CD8-positive, alpha-beta memory T cell (primary cell): ENCODE measurements at places on chromosomes 12 and 14. TPM values are rescaled to one million over a fixed set of nuclear protein-coding genes. Genes with fewer than 3 reads are reported as not detected.

SLC10A1 gene
- not detected for polyA plus RNA-seq

SPATS2 gene
- 7.6 TPM for polyA plus RNA-seq

FSCB gene
- not detected for polyA plus RNA-seq

ANG gene
- 1.4 TPM for polyA plus RNA-seq

BRAP gene
- 27.5 TPM for polyA plus RNA-seq

OR6C70 gene
- polyA plus RNA-seq: not detected

DNA sequence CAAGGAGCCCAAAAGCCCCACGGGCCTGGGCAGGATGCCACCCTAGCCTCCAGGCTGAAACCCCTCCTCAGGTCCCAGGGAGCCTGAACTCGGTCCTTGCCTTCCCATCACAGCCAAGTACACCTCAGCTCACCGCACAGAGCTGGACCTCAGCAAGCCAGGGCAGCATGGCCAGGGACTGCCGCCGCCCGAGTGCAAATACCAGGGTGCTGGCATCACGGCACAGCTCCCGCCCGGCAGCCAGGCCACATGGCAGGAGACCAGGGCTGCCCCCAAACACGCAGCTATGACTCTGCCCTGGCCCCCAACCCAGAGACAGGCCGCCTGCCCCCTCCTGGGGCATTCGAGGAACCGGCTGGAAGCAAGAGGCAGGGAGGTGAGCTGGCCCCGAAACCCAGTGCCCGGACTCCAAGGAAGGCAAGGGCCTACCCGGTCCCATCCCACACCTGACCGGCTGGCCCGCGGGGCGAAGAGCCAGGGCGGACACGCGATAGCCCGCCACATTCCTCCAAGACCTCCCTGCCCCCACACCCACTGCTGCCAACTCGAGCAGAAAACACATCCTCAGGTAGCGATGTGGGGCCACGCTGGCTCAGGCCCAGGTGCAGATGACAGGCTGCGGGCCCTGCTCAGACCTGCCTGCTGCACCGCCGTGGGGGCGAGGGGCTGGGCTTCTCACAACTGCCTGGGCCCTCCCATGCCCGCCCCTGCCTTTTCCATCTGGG, 2.7 kb downstream of the JAG2 start:
- DNase-seq: no peak

- no peak for DNase-seq
Observed at GRCh38 chr12:93921521-93921920, 226.9 kb upstream of the PLXNC1 start.

GRCh38 chr14:24880689-24881088, 169.3 kb downstream of the STXBP6 start:
- DNase-seq: no peak

GRCh38 chr14:89827265-89827664, 127.3 kb downstream of the EFCAB11 start:
- no peak for DNase-seq

- no peak for DNase-seq
Observed at GRCh38 chr12:107477947-107478610, 207.5 kb upstream of the PWP1 start.

DNA sequence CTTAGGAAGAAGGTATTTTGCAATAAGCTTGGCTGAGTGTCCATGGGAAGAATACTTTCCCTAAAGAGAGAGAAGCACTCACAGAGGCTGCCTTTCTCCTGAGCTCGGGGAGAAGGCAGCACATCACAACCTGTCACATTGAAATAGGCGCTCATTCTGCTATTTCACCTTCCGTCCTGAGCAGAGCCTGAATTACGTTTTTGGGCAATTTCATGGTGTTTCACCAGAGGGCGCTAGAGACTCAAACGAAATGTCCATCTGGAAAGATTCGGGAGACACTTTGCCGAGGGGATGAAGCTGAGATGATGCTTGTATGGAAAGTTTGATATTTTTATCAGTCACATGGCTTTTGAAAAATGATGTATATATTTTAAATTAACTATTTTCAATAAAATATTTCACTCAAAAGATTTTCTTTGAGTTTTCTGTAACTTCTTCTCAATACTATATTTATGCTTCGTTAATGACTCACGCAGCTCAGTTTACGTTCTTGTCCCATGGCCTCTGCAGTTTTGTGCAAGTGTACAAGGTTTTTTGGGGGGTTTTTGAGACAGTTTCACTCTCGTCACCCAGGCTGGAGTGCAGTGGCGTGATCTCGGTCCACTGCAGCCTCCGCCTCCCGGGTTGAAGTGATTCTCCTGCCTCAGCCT, 17.4 kb upstream of the B4GALNT3 start:
- DNase-seq: peak; percentile 33

DNA sequence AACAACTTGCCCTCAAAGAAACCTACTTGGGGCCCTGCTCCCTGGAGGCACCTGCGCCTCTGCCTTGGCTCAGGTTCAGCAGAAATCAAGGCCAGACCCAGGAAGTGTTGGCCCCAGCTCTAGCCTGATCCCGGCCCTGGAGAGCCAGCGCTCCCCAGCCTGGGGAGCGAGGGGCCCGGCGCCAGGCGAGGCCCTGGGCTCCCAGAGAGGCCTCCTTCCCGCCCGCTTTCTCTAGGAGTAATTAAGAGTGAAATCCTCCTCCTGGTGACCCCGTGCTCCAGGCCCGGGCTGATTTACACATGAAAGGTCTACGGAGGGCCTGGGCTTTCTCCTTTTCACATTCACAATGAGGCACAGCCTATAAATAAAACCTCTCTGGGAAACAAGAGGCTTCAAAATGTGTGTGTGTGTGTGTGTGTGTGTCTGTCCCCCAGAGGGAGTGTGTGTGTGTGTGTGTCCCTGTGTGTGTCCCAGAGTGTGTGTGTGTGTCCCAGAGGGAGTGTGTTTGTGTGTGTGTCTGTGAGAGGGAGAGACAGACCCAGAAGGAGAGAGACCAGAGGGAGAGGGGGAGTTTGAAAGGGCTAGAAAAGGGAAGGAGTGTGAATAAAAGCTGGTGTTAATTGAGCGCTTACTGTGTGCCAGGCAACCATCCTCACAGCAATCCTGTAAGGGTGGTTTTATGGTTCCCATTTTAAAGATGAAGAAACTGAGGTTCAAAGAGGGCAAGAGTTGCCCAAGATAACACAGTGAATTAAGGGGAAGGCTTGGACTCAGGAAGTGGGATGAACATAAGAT, 23.8 kb upstream of the COX6A1 start:
- DNase-seq: no peak

DNA sequence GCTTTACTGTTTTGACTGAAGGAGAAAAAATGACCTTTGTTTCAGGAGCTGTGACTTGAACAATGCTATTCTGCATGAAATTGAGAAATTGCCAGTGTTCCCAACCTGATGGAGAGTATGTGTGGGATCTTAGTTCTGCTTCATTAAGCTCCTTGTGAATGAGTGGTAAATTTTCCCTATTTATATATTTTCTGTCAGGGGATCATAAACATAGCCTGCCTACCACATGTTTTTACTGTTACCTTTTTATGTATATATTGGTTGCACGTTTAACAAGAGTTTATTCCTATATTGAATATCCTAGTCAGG, 271.7 kb downstream of the PDZRN4 start:
- DNase-seq: no peak

DNA sequence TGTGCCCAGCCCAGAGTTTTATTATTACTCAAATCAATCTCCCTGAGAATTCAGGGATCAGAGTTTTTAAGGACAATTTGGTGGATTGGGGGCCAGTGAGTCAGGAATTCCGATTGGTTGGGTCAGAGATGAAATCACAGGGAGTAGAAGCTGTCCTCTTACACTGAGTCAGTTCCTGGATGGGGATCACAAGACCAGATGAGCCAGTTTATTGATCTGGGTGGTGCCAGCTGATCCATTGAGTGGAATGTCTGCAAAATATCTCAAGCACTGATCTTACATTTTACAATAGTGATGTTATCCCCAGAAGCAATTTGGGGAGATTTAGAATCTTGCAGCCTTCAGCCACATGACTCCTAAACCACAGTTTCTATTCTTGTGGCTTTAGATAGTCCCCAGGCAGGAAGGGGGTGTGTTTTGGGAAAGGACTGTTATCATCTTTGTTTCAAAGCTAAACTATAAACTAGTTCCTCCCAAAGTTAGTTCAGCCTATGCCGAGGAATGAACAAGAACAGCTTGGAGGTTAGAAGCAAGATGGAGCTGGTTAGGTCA, 89.1 kb upstream of the CNOT2 start:
- no peak for DNase-seq
